ENCODE measurements at places on chromosomes 16 and 17.

GRCh38 chr16:29774730-29775129 is 3.3 kb upstream of the ZG16 start:
- DNase-seq: no peak

DNA sequence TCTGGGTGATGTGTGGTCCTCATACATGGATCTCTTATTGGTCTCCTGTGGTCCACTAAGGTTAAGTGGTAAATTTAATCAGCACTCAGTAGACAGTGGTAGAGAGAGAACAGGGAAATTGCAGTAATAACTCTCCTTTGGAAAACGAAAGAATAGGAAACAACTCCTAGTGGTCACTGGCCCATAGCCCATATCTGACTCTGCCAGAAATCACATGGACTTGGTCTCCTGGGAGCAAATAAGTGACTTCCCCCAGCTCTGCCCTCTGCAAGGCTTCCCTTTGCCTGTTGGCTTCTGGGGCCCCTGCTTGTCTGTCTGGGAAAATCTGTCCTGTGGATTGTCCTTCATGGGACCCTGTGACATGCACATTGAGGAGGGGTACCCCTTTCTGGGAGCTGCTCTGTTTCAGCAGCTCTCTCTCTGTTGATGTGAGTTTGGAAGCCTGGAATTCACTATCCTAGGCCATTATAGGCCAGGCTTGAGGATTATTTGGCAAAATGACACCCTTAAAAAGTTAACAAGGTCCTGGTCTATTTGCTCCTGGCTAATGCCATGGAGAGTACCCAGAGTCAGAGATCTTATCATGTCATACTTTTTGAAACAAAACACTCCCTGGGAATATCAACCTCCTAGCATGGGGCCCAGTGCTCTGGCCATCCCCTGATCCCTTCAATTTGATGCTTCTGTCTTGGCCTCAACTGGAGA is 58.0 kb upstream of the HNF1B start:
- DNase-seq: no peak

GRCh38 chr17:33099252-33099651 is 107.6 kb downstream of the SPACA3 start:
- DNase-seq: no peak

- DNase-seq: no peak
Measured at GRCh38 chr17:59355030-59355701, 23.7 kb downstream of the YPEL2 start.

- DNase-seq: peak; percentile 74
Measured at GRCh38 chr17:59361916-59362810, 30.7 kb downstream of the YPEL2 start.
